ENCODE measurements at places on chromosomes 16 and 17.

GRCh38 chr17:68199837-68200688 is 47.8 kb upstream of the AMZ2 start:
- no peak for DNase-seq

- no peak for DNase-seq
Observed at GRCh38 chr17:50310455-50311111, 35.3 kb upstream of the XYLT2 start.

DNA sequence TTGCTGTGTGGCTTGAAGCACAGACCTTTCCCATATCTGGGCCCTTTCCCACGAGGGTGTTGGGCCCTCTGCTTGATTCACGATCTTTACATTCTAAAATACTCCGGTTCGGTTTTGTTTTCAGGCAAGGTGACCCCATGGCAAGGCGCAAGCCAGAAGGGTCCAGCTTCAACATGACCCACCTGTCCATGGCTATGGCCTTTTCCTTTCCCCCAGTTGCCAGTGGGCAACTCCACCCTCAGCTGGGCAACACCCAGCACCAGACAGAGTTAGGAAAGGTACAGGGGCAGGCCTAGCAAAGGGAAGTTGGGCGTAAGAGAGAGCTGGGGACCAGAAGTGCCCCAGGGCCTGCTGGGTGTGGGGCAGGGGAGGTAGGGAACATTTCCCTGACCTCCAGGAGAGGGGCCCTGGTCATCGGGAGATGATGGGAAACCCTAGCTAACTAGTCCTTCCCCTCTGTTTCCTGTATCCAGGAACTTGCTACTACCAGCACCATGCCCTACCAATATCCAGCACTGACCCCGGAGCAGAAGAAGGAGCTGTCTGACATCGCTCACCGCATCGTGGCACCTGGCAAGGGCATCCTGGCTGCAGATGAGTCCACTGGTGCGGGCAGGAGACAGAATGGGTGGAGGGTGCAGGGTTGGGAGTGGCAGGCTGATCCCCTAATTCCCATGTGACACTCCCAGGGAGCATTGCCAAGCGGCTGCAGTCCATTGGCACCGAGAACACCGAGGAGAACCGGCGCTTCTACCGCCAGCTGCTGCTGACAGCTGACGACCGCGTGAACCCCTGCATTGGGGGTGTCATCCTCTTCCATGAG is 1.4 kb downstream of the ALDOA start:
- DNase-seq: no peak

GRCh38 chr17:29212681-29213121 is 32.5 kb upstream of the MYO18A start:
- DNase-seq: peak; percentile 74

GRCh38 chr17:73368085-73368631 is 56.4 kb upstream of the CDC42EP4 start:
- no peak for DNase-seq

GRCh38 chr16:31093132-31093703 is 1.4 kb downstream of the VKORC1 start:
- DNase-seq: peak; percentile 43

- DNase-seq: no peak
Observed at GRCh38 chr16:84020353-84020752, 22.2 kb downstream of the SLC38A8 start.

GRCh38 chr17:37762666-37763065 is 17.8 kb upstream of the HNF1B start:
- no peak for DNase-seq

DNA sequence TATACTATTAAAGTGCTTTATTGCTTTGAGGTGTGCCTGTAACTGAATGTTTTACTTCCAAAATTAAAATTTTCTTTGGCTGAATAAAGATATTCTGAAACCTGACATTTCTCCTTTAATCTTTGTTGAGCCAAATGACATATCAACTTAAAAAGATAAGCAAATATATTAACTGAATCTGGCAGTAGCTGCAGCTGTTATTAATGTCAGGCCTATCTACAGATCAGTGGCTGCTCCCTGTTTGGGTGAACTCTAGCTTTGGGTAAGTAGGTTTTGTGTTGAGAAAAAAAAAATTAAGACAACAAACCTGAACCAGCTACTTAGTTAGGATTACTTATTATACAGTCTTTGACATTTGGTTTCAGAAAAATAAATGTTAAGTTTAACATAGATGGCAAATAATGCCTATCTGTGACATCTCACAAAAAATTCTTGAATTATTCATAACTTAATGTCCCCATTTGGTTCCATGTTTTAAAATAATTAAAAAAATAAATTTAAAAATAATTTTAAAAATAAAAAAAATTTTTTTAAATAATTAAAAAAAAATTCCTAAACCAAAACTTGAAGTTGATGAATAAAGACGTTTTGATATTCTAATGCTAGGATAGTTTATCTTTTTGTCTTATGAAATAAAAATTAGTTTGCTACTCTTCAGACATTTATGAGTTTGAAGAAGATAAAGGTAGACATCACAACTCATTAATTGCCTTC is 19.8 kb downstream of the CPD start:
- DNase-seq: no peak

DNA sequence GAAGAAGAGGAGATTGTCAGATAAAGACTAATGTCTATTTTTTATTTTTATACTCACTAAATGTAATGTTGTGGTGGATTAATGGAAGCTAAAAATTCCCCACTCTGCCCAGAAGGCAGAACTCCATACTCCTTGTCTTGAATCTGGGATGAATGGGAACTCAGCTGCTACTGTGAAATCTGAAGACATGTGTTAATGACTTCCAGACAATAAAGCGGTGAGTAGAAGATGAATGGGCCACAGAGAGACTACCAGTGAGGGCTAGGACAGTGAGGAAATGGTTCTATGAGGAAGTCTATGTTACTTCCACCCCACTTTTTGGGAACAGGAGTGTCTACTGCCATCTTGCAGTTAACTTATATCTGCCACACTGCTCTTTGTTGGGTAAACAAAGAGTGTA is 726.9 kb downstream of the CDH8 start:
- no peak for DNase-seq

DNA sequence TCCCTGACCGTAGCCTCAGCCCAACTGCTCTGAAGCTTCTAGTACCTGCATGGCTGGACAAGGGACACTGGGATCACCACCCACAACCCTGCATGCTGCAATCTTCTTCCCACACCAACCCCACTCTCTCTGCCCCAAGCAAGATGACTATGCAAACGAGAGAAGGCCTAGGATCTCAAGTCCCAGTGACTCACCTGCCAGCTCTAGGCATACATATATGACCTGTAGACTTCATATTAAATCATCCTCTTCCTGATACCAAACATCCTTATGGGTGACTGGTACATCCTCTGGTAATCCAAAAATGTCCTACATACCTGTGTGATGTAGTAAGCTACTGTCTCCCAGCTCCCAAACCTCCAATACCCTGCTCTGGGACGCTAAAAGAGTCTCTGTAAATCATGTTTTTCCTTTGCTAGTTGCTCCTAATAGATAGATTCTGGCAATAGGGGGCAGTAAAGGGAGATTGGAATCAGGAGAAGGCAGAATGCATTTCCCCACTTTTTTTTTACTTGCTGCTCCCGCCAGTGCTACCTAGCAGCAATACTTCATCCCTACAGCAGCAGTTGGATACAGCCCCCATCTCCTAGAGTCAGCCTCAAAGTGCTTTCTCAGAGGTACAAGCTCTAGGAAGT is 43.4 kb upstream of the SOX9 start:
- no peak for DNase-seq

DNA sequence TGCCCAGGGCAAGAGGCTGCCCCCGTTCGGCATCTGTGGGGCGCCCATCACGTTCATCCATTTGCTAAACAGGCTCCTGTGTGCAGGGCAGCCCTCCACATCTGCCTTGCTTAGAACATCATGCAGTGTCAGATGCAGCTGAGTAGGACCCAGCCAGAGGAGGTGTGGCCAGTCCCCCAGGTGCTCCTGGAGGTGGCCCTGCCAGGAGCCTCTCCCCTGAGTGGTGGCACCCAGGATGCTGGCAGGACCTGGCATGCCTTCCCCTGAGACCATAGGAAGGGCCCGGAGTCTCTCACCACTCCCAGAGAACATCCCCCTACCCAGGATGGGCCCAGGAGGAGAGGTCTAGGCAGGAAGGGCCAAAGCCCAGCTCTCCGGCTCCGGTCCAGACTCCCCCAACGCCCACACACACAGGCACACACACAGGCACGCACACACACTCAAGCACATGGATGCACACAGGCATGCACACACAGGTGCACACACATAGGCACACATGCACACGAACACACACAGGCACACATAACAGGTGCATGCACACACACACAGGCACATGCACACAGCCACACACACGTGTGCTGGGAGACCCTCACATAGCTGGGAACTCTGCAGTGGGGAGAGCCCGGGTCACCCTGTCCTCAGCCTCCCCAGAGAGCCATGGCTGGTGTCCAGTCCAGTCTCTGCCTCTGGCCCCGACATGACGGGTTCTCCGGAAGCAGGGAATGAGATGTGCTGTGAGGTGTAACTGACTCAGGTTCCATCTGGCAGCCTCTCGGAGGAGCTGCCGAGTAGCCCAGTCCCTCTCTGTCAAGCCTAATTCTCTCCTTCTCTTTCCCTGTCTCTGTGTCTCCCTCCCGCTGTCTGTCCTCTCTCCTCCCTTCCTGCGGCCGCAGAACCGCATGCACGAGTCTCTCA is 74.6 kb downstream of the AMFR start:
- no peak for DNase-seq

DNA sequence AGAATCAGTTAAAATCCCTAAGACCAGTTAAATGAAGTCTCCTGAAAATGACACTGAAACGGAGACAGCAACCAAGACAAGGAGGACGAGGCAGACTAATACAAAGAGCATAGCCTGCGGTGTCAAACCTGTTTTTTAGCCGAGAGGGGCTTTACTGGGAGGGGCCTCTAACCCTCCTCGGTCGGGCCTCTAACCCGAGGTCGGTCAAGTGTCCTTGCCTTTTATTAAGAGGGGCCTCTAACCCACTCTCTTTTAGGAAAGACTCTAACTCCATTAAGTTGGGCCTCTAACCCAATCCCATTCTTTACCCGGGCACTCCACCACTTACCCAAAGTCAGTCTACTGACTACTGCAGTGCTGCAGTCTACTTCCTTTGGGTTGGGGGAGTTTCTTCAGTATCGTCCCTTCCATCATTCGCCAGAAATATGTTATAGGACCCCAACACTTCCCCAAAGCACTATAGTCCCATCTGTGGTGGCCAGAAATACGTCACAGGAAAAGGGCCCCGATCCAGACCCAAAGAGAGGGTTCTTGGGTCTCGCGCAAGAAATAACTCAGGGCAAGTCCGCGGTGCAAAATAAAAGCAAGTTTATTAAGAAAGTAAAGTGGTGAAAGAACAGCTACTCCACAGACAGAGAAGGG is 39.2 kb upstream of the ARL4D start:
- no peak for DNase-seq

GRCh38 chr17:38894276-38894675 is 24.4 kb downstream of the LASP1 start:
- DNase-seq: no peak

GRCh38 chr17:66040402-66040801 is 151.5 kb downstream of the CEP112 start:
- DNase-seq: no peak

- DNase-seq: peak; percentile 32
Observed at GRCh38 chr16:72198021-72198711, 26.2 kb upstream of the PMFBP1 start.

GRCh38 chr16:89988951-89989350 is 30.3 kb downstream of the DBNDD1 start:
- no peak for DNase-seq

- no peak for DNase-seq
Observed at GRCh38 chr17:15512071-15512709, 44.8 kb upstream of the CDRT4 start.

All from nucleus accumbens (tissue), 56 donors.